ENCODE measurements at places on chromosomes 7 and 10. TPM values are rescaled to one million over a fixed set of nuclear protein-coding genes. Genes with fewer than 3 reads are reported as not detected.

- H3K27ac ChIP-seq = no peak overlapping the region
- H3K36me3 ChIP-seq = peaks cover 52% of the 10 kb centered on the region
- no peaks in the 10 kb centered on the region for H3K4me1 ChIP-seq
- DNase-seq = no peak
- no peaks in the 10 kb centered on the region for H3K27me3 ChIP-seq
- H3K4me3 ChIP-seq = no peak overlapping the region
Observed at GRCh38 chr7:152117356-152117755, 91.9 kb downstream of the GALNT11 start.

DNA sequence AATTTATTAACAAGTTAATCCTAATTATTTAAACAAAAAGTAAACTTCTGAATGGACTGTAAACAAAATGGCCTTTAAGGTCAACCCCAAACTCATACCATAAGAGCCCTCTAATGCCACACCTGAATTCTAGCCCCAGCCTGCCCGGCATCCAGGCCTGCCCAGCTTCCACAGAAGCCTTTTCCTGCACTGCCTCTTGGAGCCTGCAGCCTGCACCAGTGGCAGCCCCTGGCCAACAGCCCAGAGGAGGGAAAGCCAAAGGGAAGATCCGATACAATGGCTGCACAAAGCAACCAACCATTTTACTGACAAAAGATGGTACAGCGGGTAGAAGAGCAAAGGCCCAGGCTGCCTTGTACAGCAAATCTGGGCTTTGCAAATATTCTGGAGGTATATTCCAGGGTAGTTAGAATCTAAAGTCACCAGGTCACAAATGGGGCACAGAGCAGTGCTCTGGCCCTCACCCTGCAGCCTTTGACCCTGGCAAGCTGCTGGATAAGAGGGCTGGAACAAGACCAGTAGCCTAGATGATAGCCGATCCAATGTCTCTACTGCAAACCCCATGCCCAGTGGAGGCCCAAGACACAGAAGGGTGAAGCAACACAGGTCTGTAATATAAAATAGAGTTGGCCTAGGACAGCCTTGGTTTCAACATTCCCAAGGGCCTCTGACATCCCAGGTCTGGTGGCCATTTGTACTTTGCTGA lies 12.5 kb upstream of the CH25H start:
- no peak for DNase-seq
- H3K4me3 ChIP-seq = no peak overlapping the region
- H3K36me3 ChIP-seq = no peaks in the 10 kb centered on the region
- H3K27me3 ChIP-seq = no peaks in the 10 kb centered on the region
- no peak overlapping the region for H3K27ac ChIP-seq

FAM131B gene
- 0.26 TPM for polyA plus RNA-seq

- no peak overlapping the region for H3K27ac ChIP-seq
- no peak for DNase-seq
- H3K4me1 ChIP-seq = no peaks in the 10 kb centered on the region
- no peaks in the 10 kb centered on the region for H3K36me3 ChIP-seq
Observed at GRCh38 chr10:92153-92552, 43.1 kb upstream of the TUBB8 start.

- no peaks in the 10 kb centered on the region for H3K36me3 ChIP-seq
- H3K27ac ChIP-seq = no peak overlapping the region
- no peak for DNase-seq
- no peaks in the 10 kb centered on the region for H3K4me1 ChIP-seq
Observed at GRCh38 chr7:44285561-44285960, 39.8 kb downstream of the CAMK2B start.

- H3K4me1 ChIP-seq = peaks cover 14% of the 10 kb centered on the region
- H3K36me3 ChIP-seq = no peaks in the 10 kb centered on the region
- no peak overlapping the region for H3K4me3 ChIP-seq
- peak; percentile 67 for DNase-seq
- H3K27me3 ChIP-seq = no peaks in the 10 kb centered on the region
- peak overlapping the region; percentile 49 for H3K27ac ChIP-seq
Observed at GRCh38 chr7:80859272-80859970, 59.4 kb downstream of the SEMA3C start.

GRCh38 chr7:150972741-150973140 lies 5.4 kb downstream of the KCNH2 start:
- DNase-seq = no peak
- H3K4me1 ChIP-seq = peaks cover 66% of the 10 kb centered on the region
- peaks cover 7% of the 10 kb centered on the region for H3K36me3 ChIP-seq
- H3K4me3 ChIP-seq = no peak overlapping the region
- peak overlapping the region; percentile 80 for H3K27ac ChIP-seq
